ENCODE measurements at places on chromosomes 16 and 17.

- no peak overlapping the region for H3K27ac ChIP-seq
- H3K36me3 ChIP-seq: peaks cover 5% of the 10 kb centered on the region
- peaks cover 6% of the 10 kb centered on the region for H3K4me1 ChIP-seq
Measured at GRCh38 chr16:10979717-10980601, 35.6 kb downstream of the CLEC16A start.

DNA sequence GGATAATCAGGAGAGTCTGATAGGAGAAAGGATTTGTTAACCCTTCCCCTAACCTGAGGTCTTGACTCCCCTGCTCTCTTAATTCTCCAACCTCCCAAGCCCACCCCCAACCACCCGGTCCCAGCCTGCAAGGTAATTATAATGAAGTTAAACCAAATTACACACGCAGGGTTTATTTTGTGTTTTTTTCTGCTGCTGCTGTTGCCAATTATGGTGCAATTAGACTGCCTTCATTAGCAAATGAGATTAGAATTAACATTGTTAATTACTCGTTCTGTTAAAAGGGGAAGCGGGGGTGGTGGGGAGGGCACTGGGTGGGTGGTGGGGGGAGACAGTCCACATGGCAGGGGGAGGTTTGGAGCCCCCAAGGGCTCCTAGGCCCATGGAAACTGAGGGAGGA lies 128.9 kb downstream of the CCT6B start:
- DNase-seq: peak; percentile 1
- H3K4me3 ChIP-seq: no peak overlapping the region
- no peaks in the 10 kb centered on the region for H3K4me1 ChIP-seq
- no peaks in the 10 kb centered on the region for H3K27me3 ChIP-seq
- no peaks in the 10 kb centered on the region for H3K36me3 ChIP-seq

DNA sequence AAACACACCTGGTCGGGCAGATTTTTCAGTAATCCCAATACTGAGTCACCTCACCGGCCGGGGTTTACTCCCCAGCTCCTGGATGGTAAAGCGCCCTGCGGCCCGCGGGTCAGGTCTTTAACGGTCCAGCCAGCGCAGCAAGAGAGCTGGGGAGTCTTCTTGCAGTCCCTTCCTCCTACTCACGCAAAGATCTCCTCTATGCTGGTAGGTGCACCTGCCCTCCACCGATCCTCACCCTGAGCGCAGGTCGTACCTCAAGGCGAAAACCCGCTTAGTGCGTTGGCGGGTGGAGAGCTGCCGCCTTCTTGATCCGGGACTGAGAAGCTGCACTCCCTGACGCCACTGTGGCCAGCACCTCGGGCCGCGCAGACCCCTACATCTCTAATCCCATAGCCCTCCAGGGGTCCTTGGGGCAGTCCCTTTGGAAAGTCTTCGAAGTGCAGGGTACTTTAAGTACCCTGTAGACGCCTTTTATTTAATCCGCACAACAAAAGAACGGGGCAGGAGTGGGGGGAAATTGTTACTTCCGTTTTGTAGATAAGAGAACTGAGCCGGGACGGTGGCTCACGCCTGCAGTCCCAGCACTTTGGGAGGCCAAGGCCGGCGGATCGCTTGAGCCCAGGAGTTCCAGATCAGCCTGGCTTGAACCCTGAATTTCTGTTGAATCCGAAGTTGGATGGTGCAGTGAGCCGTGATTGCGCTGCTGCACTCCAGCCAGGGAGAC lies 10.4 kb upstream of the HOXB13 start:
- peaks cover 83% of the 10 kb centered on the region for H3K27me3 ChIP-seq
- H3K4me1 ChIP-seq: no peaks in the 10 kb centered on the region
- H3K4me3 ChIP-seq: no peak overlapping the region
- DNase-seq: no peak

DNA sequence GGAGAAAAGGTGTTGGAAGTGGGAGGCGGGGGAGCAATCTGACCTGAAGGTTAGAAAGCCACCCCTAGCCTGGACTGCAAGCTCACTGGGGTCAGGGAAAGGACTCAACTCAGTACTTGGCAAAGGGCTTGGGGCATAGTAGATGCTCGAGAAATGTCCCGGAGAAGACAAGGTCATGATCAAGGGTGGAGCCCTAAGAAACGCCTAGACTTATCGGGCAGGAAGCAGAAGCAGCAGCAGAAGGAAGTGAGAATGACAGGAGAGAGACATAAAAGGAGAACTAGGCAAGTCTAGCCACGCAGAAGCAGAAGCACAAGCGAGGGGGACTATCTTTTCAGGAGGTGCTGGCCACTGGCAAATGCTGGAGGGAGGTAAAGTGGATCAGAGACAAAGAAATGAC lies 10.2 kb downstream of the COTL1 start:
- no peak for DNase-seq
- H3K27me3 ChIP-seq: no peaks in the 10 kb centered on the region
- no peaks in the 10 kb centered on the region for H3K4me1 ChIP-seq
- H3K27ac ChIP-seq: no peak overlapping the region
- H3K36me3 ChIP-seq: no peaks in the 10 kb centered on the region

DNA sequence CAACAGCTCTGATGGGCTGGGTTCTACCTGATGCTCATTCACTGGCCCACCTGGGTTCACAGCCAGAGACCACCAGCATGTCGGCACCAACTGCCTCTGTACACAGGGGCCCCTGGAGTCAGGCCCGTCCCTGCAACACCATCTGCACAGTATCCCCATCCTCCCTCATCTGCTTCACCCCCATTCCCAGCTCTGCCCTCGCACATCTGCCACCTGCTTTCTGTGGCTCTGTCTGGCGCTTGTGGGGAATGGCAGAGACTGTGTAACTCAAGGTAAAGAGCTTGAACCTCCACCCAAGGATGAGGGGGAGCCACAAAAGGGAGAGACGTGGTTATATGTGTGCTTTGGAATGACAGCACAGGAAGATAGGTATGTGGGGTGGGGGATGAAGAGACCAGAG lies 27.2 kb downstream of the SMPD3 start:
- H3K4me3 ChIP-seq: no peak overlapping the region
- H3K27me3 ChIP-seq: no peaks in the 10 kb centered on the region
- no peaks in the 10 kb centered on the region for H3K4me1 ChIP-seq
- no peak overlapping the region for H3K27ac ChIP-seq

GRCh38 chr16:890217-890616 lies 80.6 kb downstream of the LMF1 start:
- no peak for DNase-seq
- no peaks in the 10 kb centered on the region for H3K36me3 ChIP-seq
- H3K4me1 ChIP-seq: no peaks in the 10 kb centered on the region
- no peak overlapping the region for H3K27ac ChIP-seq
- H3K27me3 ChIP-seq: no peaks in the 10 kb centered on the region

DNA sequence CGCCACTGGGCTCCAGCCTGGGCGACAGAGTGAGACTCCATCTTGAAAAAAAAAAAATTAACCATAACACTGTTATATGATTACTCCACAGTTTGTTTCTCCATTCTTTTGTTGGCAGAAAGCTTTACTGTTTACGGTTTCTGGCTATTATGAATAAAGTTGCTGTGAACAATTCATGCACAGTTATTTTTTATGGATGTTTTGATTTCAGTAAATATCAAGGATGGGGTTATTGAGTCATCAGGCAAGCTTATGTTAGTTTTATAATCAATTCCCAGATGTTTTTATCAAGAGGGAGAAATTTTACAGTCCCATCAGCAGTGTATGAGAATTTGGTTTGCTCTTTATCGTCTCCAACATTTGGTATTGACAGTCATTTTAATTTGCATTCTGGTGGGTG lies 67.9 kb downstream of the TAOK1 start:
- H3K4me1 ChIP-seq: no peaks in the 10 kb centered on the region
- H3K27me3 ChIP-seq: no peaks in the 10 kb centered on the region
- H3K36me3 ChIP-seq: no peaks in the 10 kb centered on the region
- no peak overlapping the region for H3K27ac ChIP-seq

DNA sequence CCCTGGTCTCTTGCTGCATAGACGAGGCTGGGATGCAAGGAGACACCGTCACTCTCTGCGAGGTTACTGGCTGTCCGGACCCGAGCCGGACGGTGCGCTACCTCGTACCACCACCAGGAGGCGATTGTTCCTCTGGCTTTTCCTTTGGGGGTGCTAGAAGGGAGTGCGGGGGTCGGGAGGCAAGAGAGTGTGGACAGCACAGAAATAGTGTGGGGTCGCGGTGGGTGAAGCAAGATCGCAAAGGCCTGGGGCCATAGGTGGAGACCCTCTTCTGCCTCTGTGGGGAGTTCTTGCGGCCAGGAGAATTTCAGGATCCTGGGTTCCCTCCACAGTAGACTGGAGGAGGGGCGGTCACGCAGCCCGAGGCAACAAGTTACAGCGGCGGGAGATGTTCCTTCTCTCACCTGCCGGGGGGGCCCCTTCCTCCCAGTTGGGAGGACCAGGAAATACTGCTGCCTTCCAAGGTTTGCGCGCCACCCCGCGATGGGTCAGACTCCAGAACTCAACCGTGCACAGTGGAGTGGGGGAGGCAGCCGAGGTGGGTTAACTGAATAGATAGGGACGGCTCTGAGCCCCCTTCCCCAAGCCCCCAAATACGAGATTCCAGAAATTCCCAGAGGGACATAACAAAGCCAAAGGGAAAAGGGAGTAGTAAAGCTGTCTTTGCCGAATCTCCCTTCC lies 6.9 kb downstream of the PHOSPHO1 start:
- H3K4me1 ChIP-seq: peaks cover 6% of the 10 kb centered on the region
- H3K27ac ChIP-seq: no peak overlapping the region
- DNase-seq: peak; percentile 74

DNA sequence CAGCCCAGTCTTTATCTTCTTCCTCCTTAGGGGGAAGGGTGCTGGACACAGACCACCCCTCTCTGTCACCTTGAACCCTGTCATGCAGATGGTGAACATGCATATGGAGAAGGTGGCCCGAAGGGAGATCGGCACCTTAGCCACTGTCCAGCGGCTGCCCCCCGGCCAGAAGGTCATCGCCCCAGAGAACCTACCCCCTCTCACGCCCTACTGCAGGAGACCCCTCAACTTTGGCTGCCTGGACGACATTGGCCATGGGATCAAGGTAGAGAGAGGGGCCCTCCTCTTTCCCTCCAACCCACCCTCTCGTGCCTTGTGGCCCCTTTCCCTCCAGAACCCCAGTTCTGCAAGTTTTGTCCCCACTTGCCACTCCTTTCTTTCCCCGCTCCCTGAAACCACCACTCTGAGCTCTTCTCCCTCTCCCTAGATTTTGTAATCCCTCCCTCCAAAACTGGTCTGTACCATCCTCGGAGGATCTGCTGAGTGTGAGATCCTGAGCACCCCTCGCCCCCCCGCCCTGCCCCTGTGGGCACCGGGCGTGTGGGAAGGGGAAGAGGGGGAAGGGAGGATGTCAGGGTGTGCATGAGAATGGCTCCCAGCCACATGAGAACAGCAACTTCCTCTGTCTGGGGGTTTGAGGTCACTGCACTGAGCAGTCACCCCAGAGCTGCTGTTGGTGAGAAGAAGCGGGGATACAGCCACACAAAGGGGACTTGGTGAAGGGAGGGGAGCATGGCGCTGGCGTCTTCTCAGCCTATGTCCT lies 7.3 kb downstream of the ABI3 start:
- no peak overlapping the region for H3K27ac ChIP-seq
- no peak for DNase-seq
- H3K27me3 ChIP-seq: peaks cover 1% of the 10 kb centered on the region
- H3K36me3 ChIP-seq: no peaks in the 10 kb centered on the region

GRCh38 chr16:16027728-16028310 lies 78.4 kb downstream of the ABCC1 start:
- no peaks in the 10 kb centered on the region for H3K36me3 ChIP-seq
- peaks cover 6% of the 10 kb centered on the region for H3K4me1 ChIP-seq
- DNase-seq: peak; percentile 37
- no peaks in the 10 kb centered on the region for H3K27me3 ChIP-seq

- H3K27me3 ChIP-seq: no peaks in the 10 kb centered on the region
- H3K4me3 ChIP-seq: no peak overlapping the region
- no peaks in the 10 kb centered on the region for H3K36me3 ChIP-seq
- no peaks in the 10 kb centered on the region for H3K4me1 ChIP-seq
- no peak for DNase-seq
Measured at GRCh38 chr17:59027750-59028149, 78.9 kb downstream of the TRIM37 start.

DNA sequence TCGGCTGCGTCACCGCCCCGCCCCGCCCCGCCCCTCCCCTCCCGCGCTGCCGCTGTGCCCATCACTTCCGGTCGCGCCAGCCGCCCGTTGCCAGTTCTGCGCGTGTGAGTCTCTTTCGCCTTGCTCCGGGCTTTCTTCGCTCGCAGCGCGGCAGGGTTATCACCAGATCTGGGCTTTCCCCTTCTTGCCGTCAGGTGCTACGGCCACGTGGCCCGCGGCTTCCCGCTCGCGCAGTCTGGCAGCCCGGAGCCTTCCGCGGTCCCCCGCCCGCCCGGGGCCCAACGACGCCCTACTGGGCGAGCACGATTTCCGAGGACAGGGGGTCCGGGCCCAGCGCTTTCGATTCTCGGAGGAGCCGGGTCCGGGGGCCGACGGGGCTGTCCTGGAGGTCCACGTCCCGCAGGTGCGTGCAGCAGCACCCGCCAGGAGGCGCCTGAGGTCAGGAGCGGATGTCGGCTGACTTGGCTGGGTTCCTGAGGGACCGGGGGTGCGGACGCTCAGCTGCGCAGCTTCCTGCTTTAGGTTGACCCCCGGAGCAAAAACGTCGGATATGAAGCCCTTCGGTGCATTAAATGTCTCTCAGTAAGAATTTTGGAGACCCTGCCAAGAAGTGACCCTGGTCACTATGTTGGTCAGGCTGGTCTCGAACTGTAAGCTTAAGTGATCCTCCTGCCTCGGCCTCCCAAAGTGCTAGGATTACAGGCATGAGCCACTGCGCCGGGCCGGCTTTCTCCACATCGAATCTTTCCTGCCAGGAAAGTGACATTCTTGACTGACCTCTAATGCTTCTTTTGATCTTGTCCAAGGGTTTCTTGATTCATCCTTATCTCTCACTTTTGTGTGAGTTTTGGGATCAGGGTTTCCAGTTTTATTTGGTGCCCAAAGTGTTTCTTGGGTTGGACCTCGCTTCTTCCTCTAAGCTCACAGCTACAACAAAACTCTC lies at the start of gene METTL23:
METTL23 (plus strand) TSS at position 64 of the 943 bp plus-strand sequence. CDS start 2,872 bp downstream, outside the sequence.
- peak; percentile 95 for DNase-seq
- peak within 1 kb of the TSS; percentile 99 for H3K27ac ChIP-seq
- H3K27me3 ChIP-seq: no peaks in the 10 kb centered on the region
